Trophoblast cell (in vitro differentiated cells and primary cell): ENCODE measurements at places on chromosomes 6 and 20.
A peak's percentile ranks its signal among the peaks of the same experiment; 100 is the strongest.

DNA sequence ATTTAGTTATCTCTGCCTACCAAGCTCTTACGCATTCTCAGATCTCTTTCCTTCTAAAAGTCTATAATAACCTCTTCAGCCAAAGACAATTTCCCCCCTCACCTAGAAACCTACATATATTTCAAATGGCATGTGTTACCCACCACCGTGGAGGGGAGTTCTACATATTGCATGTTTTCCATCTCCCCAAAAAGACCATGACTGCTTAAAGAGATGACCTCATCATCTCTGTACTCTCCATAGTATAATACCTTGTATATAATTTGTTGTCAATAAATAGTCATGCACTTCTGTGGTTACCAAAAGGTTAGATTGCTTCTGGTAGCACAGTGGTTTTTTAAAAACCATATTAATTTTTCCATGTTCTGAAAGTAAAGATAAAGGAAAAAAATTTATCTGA lies 148.4 kb downstream of the TBX18 start:
- no peak for DNase-seq

DNA sequence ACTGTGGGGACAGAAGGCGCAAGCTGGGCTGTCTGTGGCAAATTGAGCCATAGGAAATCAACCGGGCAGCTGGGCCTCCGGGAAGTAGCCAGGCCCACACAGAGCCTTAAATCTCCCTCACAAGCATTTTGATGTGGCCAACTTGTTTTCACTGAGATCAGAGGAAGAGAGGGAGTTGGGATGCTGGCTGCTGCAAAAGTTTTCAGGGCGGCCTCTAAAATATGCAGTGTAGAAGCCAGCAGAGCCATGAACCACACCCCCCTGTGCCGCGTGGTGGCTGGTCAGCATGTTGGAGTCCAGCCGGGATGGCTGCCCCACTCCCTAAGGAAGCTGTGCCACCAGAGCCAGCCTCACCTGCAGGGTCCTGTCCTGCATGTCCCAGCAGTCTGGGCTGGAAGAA lies 167.4 kb downstream of the CDC5L start:
- DNase-seq = no peak

GRCh38 chr6:36349240-36349639 lies 12.6 kb upstream of the BNIP5 start:
- DNase-seq = no peak

DNA sequence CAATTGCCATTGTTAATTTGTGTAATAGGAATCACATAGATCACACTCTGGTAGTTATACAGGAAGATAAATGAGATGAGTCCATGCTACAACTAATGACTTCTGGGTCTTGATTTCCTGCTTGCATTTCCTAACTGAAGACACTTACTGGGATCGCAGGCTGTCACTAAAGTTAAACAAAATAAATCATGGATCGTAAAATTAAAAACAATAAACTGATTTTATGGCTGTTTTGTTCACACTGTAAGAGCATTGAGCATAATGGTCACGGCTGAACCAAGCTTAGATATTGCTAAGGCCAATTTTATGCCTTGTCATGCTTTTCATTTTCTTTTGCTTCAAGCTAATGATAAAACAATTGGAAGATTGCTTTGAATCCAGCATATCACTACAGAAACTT lies 332.5 kb upstream of the CITED2 start:
- DNase-seq = no peak

DNA sequence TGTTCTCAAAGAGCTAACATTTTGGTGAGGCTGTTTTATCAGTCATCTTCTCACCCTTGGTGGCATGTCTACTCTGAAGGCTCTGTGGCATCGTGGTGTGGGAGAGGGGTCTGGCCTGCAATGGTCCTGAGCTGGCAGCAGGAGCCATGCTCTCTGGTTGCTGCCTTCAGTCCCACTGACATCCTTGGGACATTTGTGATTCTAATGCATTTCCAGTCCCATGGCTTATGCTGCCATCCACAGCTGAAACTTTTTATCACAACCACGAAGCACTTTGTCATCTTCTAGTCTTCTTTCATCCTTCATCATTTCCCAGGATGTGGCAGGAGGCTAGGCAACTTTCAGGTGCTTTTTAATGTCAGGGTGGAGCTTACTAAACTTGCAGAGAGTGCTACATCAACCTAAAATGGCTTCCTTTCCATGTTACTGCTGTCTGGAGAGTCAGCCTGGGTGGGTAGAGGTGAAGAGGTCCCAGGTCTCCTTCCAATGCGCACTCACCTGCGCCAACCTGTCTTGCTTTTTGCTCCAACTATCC lies 77.1 kb downstream of the GPR63 start:
- DNase-seq = no peak

DNA sequence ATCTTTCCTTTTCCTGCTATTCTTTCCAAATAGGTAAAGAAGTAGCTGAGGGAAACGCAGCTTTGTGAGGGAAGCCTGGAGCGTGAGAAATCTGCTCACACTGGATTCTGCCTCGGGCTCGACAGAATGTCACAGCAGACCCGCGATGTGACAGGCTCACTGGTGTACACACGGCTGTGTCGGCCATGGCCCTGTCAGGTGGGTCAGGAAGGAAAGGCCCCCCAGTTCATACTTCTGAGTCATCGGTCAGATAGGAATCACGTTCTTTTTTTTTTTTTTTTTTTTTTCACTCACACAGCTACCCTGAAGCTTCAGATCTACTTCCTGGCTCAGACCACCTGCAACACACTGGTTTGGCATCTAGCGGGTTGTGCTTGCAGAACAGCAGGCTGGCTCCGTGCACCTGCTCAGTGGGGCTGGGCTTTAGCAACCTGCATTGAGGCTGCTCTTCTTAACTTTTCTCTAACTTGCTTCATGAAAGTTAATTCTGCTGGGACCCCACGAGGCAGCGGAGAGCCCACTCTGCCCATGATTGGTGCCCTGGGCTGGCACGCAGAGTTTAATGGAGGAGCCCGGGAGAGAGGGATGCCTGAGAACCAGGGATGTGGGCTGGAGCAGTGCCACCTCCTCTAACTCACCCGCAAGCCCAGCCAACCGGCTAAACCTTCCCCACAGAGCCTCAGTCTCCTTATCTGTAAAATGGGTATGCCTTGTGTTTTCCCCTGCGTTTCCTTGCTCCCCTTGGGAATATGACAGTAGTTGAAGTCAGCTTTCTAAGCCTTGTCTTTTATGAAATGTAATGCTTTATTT lies 61.5 kb upstream of the FNDC1 start:
- no peak for DNase-seq

DNA sequence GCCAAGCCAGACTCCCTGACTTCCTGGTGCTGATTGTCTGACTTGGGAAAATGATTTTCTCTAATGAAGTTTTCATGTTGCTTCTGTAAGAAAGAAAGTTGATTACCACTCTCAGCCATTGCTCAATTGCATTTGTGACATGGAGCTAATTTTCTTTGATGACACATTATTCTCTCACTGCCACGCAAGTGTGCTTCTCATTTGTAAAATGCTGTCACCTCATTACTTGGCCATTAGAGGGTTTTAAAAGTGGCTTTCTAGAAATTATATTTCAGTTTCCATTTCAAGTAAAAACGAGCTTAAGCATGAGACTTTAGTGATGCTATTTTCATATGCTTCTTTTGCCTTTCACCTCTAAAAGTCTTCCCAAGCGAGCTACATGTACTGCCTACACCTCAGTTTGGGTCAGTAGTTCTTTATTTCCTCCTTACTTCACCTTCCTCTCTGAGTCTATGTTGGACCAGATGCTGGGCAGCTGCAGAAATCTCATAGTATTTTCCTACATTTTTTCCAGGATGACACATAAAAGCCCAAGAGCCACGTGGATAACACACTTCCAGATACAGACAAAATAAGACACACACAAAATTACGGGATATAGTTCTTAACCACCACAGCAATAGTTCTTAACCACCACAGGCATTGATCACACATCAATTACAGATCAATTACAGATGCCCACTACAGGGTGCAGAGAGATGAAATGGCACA lies 6.3 kb upstream of the FAM210B start:
- no peak for DNase-seq

DNA sequence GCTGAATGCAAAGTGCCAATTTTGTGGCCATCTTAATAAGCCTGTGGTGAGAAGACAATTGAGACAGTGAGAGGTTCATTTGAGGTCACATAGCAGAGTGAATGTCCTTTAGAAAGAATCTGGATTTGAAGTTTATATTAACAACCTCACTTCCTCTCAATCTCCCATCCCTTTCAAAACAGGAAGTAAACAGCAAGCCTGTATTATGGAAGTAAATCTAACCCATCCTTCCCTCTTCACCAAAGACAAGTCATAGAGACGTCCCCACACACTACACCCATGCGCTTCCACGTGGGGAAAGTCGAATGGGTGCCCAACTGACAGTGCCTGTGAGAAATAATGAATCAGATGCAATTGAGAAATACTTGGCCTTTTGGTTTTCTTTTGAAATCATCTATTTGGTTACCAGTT lies 28.8 kb upstream of the CCND3 start:
- no peak for DNase-seq

DNA sequence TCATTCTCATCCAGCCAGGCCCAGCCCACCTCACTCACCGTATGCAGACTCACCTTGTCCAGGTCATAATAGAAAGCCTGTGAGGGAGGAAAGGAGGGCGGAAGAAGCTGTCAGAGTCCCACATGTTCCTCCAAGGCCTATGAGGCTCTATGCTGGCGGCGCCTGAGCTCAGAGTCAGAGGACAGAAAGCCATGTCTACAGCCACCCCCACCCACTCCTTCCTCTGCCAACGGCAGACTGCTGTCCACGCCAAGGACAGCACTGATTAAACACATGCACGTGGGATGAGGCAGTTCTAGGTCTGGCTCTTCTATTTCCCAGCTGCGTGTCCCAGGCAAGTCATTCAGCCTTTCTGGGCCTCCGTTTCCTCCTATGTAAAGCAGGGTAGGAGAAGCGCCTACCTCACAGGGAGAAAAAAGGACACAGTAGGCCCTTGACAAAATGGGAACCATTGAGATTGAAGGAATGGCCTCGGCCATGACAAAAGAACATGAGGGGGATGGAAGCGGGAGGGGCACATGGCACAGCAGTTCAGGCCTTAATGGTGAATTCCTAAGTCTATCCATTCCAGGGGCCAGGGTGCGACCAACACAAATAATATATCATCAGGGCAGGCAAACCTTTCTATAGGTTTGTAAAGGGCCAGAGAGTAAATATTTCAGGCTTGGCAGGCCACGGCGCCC lies 80.1 kb downstream of the RIPOR3 start:
- no peak for DNase-seq

GRCh38 chr6:34951731-34952130 lies 62.7 kb downstream of the ANKS1A start:
- no peak for DNase-seq

GRCh38 chr6:134472661-134473060 lies 154.7 kb upstream of the SGK1 start:
- DNase-seq = no peak

GRCh38 chr6:123764722-123765121 lies 38.9 kb upstream of the NKAIN2 start:
- no peak for DNase-seq

GRCh38 chr20:57661746-57662455 lies 41.7 kb upstream of the ZBP1 start:
- no peak for DNase-seq

- DNase-seq = no peak
Measured at GRCh38 chr20:32453467-32454163, 95.5 kb downstream of the ASXL1 start.

DNA sequence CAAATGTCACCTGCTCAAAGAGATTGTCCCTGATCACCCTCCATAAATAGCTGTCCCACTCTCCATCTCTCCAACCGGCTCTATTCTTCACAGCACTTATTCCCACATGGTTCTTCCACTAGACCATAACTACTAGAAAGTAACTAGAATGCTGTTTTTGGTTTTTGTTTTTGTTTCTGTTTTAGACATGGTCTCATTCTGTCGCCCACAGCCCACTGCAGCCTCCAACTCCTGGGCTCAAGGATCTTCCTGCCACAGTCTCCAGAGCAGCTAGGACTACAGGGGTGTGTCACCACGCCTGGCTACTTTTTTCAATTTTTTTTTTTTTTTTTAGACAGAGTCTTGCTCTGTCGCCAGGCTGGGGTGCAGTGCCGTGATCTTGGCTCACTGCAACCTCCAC lies 12.2 kb downstream of the MMP24 start:
- no peak for DNase-seq

DNA sequence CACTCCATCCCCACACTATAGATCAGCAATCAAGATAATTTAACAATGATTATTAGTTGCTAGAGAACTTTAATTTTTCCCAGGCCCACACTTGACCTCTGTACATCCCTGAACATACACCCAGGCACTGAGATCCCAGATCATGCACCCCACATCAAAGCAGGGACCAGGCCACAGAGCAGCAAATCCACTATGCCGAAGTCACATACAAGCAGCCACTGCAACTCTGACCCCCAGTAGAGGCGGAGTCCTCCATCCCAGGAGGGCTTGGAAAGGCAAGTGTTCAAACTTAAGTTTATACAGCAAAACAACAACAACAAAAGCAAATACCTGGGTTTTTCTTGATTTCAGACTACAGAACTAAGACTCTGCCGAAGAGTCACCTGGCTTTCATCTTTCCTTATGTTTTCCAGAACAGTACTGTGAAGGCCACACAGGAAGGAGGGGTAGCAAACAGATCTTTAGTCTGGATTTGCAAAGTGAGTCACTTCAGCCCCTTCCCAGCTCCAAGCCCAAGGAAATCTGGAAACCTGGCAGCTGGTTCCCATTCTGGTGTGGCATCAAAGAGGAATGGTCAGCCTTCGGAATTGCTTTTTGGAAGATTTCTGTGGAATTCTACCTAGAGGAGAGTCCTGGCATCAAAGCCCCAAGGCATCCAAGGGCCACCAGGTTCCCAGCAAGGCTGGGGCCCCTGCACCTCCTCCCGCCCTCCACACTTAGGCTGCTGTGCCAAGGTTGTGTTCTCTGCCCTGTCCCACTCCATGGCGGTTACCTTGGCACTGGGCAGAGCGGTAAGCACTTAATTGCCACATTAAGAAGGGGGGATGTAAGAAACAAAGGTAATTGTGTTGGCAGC lies 7.3 kb downstream of the JAG1 start:
- no peak for DNase-seq

DNA sequence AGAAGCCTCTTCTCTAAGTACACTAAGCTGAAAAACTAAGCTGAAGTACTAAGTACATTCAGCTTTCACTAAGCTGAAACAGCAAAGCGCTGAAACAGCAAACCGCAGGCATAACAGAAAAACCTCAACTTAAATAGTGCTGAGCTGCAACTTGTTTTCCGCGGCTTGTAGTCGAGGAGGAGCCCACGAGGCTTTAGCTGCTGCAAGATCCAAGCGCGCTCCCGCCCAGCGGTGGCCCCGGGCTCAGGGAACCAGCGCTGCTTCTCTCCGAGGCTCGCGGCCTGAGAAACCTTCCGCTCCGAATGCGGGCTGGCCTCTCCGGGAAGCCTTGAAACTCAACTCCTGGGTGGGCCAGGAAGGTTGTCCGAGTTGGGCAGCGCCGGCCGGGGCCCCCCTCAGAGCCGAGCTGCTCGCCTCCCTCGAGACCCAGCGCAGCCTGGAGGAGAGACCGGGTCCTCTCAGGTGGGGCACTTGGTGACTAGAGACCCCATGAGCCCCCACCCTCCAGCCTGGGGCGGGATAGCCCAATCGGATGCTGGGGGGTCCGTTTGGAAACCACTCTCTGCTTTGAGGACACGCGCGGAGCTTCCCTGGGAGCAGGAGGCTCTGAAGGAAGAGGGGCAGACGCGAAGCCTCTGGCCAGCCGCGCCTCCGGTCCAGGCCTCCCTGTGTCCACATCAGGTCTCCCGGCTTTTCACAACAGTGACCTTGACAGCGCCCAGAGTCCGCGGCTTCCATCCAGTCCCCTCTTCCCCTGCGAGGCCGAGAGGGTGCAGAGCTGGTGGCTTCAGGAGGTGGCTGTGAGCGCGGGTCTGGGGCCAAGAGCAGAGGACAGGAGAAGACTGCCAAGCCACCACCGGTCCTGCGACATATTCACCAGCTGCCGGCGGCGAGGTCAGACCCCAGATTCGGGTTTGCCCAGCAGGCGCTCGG lies 38.1 kb upstream of the HLA-E start:
- DNase-seq = peak; percentile 42
